ENCODE measurements at places on chromosomes 13 and 19.
A peak's percentile ranks its signal among the peaks of the same experiment; 100 is the strongest.

GRCh38 chr13:20446900-20447299 is 78.8 kb downstream of the CRYL1 start:
- no peak for DNase-seq

GRCh38 chr19:49335071-49335783 is at the start of gene CD37:
TSS of gene CD37 (plus strand) at chr19:49335406. CDS start at chr19:49335541, 135 bp downstream.
- peak; percentile 77 for DNase-seq

DNA sequence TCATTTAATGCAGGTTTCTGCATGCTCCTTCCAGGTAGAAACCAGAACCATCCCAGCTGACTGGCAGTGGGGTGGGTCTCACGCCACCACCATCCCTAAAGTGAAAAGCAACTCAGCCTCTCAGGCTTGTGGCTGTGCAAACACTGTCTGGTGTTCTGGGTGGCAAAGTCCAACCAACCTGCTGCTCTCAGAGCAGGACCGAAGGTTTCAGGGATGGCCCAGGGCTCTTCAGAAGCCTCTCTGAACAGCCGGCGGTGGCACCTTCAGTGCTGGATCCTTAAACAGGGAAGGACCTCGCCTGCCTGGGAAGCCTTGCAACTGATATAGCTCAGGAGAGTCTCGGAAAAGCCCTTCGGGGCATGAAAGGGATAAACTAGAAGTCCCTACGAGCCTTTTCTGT is 100.8 kb downstream of the COL4A1 start:
- no peak for DNase-seq

GRCh38 chr13:50613356-50613831 is 230.1 kb downstream of the DLEU7 start:
- DNase-seq: no peak

GRCh38 chr13:97896446-97896845 is 57.0 kb upstream of the IPO5 start:
- no peak for DNase-seq

GRCh38 chr19:56838024-56838908 is 2.3 kb downstream of the PEG3 start:
- peak; percentile 79 for DNase-seq

All from suppressor macrophage (primary cell).